ENCODE measurements at places on chromosomes 12 and 14.

DNA sequence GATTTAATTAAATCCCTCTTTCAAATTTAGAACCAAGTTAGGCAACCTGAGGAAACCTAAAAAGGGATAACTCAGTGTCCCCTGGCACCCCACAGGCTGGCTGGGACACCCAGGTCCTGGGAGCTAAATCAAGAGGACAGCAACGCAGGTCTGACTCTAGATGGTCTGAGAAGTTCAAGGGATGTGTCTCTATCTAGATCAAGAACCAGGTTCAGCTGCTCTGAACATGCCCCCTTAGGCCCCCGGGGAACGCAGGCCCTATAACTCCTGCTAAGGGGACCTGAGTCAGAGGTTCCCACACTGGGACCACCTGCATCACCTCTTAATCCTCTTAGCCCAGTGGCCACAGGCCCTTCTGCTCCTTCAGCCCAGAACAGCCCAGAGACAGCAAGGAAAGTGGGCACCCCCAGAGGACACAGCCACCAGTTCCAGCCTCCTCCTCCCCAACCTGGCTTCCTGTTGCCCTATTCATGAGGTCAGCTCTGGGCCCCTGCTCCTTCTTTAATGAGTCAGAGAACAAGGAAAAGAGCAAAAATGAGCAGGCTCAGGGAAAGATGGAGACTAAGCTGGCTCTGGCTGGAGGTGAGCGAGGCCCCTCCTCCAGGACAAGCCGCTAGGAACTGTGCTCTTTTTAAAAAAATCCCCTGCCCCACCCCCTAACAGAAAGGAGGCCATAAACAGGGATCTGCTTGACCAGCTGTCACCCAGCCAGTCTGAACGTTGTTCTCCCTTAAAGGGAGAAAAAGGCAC, 10.8 kb downstream of the PITPNM2 start:
- peak; percentile 84 for DNase-seq

GRCh38 chr12:52561880-52562449, 9.0 kb upstream of the KRT71 start:
- peak; percentile 9 for DNase-seq

DNA sequence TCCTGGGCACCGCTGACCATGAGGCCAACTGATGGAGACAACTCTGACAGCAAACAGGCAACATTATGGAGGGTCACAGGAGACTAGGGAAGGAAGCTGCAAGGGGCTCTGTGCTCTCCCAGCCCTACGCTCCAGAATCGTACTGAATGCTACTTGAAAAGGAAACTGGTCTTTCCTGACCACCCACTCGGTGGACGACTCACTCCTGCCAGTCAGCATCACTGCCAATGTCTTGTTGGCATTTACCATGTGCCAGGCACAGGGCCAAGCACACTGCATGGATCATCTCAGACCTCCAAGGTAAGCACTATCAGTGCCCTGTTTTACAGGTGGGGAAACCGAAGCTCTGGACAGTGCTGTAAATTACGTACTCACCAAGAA, 38.0 kb downstream of the CCDC85C start:
- peak; percentile 34 for DNase-seq

GRCh38 chr12:120534703-120535655, 823 bp downstream of the RNF10 start:
- peak; percentile 84 for DNase-seq

DNA sequence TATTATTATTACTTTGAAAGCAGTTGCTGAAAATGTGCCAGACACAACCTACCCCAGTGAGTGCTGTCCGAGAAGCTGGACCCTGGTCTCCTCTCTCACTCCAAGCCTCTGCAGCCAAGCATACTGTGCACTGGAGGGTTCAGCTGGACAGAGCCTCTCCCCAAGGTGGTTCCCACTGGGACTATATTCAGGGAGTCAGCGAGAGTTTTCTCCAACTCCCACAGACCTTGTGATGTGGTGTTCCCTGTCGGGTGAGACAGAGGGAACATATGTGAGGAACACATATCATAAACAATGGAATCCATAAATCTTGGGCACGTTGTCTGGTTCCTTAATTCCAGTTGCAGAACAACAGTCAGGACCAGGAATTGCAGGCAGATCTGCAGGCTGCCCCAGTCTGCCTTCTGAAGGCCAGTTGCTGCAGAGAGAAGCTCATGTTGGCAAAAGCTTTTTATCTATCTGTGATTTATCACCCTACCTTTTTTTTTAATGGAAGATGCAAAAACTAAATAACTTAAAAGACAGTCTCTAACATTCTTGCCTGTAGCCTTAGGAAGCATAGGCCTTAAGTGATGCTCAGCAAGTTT, 619.8 kb upstream of the TBX3 start:
- DNase-seq, result no peak

- no peak for DNase-seq
These were observed 2.6 kb downstream of the POMT2 start for GRCh38 chr14:77318006-77318553.

GRCh38 chr12:71085575-71085974, 72.2 kb downstream of the TSPAN8 start:
- no peak for DNase-seq

- no peak for DNase-seq
These were observed 83.9 kb downstream of the CMKLR1 start for GRCh38 chr12:108255252-108255602.

GRCh38 chr14:105498430-105499255, 7.6 kb downstream of the TEDC1 start:
- DNase-seq, result no peak

DNA sequence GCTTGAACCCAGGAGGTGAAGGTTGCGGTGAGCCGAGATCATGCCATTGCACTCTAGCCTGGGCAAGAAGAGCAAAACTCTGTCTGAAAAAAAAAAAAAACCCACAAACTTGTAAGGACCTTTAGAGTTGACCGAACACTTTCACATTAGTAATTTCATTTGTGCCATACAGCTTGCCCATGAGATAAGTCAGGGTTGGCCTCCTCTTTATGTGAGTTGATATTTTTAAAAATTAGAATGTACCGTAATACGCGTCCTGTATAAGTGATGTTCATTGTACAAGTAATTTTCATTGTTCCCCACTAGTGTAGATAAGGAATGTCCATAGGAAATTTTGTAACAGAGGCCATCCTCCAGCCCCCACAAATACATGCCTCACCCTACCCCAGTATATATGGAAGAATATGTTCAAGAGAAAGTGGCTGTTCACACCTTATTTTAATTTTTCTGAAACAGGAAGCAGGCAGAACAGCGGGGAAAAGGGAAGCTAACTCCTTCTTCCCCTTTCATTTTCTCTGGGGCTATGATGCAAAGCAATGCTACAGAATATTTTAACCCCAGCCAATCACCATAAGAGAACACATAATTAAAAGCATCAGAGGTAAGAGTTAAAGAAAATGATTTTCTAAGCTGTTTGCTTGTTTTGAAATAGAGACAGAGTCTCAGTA, 31.9 kb upstream of the HIF1A start:
- no peak for DNase-seq

- no peak for DNase-seq
These were observed 2.8 kb upstream of the TMEM52B start for GRCh38 chr12:10175846-10176636.

GRCh38 chr12:68745376-68745903, 536 bp upstream of the SLC35E3 start:
- peak; percentile 1 for DNase-seq

- DNase-seq, result no peak
These were observed 35.9 kb downstream of the SLC11A2 start for GRCh38 chr12:50990147-50990727.

DNA sequence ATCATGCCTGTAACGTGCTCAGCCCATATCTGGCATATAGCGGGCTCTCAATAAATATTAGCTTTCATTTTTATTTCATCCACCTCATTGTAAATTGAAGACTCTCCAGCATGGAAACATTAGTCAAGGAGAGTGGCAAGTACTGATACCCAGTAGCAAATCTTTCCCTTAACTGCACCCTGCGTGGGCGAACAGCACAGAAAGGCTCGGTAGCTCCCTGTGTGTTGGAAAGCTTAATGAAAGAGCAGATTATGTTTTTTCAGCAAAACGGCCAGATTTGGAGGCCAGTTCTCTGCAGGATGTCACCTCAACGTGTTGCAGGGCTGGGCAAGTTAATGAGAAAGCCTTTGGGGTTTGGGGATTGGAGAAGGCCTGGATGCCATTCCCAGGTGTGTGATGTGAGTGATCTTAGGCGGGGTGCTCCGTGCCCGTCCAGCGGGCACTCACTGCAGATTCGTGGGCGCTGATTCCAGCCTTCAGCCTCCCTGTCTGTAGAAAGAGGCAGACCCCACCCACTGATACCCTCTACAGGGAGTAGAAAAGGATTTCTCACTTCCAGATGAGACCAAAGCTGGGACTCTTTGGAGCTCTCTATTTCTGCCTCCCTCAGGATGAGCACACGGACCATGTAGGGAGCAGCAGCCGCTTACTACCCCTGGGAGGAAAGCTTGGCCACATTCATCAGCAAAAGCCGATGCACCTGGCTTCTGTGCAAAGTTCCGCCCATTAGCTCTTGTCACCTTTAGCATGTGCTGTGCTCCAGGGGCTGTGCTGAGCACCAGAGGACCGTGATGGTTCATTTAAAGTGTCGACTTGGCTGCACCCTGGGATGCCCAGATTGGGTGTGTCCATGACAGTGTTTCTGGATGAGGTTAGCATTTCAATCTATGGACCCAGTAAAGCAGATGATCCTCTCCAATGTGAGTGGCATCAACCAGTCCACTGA, 29.1 kb downstream of the C14orf132 start:
- DNase-seq, result no peak

- no peak for DNase-seq
These were observed 138.3 kb downstream of the TMEM121 start for GRCh38 chr14:105664691-105665090.

GRCh38 chr12:4584281-4584680, 22.3 kb downstream of the DYRK4 start:
- DNase-seq, result no peak

DNA sequence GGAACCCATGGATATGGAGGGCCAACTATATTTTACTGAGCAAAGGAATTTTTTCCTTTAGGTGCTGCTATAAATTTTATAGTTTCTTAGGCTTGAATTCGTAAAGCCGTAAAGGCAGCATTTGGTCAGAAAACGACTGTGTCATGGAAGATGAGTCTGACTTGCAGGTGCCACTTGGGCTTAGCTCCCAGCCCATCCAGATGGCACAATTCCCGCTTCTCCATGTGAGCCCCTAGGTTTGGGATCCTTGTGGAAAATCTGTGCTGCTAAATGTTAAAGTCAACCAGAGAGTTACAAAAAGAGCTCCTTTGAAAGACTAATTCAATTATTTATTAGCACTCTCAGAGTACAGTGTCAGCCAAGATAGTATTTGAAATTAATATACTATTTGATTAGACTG, 120.1 kb upstream of the NPAS3 start:
- no peak for DNase-seq

GRCh38 chr14:91116913-91117588, 3.2 kb downstream of the DGLUCY start:
- no peak for DNase-seq

GRCh38 chr12:89247541-89247942, 104.8 kb downstream of the DUSP6 start:
- DNase-seq, result no peak

- no peak for DNase-seq
These were observed 140.8 kb upstream of the NOS1 start for GRCh38 chr12:117502233-117502632.
